ENCODE measurements at places on chromosomes 13 and 19.

- DNase-seq, result no peak
Observed at GRCh38 chr19:38736036-38736412, 8.2 kb downstream of the CAPN12 start.

- DNase-seq, result no peak
Observed at GRCh38 chr19:29673451-29674371, 8.4 kb downstream of the PLEKHF1 start.

DNA sequence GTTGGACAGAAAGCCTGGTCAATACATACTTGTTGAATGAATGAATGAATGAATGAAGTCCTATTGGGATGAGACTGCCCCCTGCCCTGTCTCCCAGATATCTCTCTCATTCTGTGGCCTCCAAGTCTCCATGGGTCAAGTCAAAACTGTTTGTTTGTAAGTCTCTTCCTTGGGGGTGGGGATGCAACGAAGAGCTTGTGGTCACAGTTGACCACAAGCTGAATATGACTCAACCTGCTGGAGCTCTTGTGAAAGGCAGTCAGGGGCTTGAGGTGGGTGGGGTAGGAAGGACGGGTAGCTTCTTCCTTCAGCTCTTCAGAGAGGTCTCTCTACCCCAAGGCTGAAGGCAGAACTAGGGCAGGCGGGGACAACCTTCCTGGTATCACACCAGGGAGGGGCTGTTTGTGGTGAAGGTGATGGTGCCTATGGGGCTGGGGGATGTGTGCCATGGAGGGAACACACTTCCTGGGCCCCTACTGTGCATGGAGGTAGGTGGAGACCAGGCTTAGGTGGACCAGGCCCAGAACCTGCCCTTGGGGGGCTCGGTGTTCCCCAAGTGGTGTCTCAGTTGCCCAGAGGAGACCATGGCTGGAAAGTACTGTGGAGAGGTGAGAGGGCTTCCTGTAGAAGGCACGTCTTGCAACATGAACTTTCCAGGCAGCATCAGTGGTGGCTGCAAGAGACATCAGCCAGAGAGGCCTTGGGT lies 8.0 kb downstream of the MYO1F start:
- no peak for DNase-seq

GRCh38 chr19:16601378-16602052 lies 26.5 kb downstream of the MED26 start:
- DNase-seq, result no peak

DNA sequence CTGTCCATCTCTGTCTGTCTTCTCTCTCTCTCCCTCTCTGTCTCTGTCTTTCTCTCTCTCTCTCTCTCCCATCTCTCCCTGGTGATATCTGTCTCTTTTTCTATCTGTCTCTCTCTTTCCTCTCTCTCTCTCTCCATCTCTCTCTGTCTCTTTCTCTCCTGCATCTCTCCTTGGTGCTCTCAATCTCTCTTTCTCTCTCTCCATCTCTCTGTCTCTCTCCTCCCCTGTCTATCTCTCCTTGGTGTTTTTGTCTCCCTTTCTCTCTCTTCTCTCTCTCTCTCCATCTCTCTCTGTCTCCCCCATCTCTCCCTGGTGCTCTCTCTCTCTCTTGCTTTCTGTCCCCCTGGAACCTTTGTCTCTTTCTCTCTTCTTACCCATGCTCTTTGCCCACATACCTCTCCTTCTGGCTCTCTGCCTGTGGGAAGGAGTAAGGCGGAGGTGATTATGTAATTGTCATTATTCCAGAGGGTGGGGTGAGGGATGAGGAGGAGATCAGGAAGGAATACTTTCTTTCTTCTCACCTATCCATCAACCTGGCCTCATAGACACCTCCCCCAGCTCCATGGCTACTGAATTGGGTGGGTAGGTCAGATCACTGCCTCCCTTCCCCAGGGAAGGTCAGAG lies 30.9 kb upstream of the CYP2B6 start:
- DNase-seq, result no peak

- no peak for DNase-seq
Observed at GRCh38 chr19:29278716-29279115, 65.8 kb upstream of the UQCRFS1 start.

DNA sequence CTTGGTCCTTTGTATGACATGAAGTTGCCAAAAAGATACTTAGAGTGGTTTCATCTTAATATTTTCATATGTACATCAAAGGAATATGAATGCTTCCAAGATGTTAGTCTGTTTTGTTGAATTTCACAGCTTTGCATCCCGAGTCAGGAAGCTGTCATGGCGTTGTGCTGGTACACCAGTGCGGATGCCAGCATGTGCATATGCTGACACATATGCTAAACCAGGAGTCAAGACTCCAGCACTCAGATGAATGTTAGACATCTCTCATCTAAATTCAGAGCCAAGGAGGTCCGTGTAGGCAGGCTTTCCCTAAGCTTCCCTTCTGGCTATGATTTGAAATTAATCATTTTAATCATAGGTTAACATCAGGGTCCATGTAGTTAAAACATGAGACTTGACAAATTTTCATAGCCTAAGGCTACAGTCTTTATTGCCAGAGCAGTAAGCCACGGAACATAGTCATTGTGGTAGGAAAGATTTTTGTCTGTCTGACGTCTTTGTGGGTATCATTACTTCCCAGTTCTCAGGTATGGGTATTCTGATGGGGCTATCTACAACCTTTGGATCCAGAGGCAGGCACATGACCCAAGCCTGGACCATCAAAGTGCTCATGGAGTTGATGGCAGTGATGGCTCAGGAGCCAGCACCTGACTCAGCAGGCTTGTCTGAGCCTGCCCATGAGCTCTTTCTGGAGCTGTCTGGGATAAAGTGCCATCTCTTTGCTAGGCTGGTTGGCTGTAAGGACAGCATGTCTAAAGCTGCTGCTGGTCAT lies 246.1 kb downstream of the KCNRG start:
- no peak for DNase-seq

DNA sequence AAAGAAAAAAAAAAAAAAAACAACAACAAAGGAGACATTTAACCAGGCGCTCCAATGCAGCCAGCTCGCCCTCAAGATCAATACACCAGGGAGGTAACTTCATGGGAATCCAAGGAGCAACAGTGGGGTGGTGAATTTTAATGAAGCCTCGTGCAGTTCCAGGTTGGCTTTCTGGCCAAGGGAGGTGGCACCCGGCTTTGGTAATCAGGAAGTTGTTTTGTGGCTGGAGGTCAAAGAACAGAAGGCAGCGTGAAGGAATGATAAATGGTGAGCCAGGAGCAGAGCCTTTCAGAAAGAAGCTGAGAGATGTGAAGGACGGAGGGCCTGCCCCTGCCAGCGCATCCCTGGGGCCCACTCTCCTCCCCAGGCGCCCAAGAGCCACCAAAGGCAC lies 188.2 kb upstream of the TSC22D1 start:
- DNase-seq, result no peak

DNA sequence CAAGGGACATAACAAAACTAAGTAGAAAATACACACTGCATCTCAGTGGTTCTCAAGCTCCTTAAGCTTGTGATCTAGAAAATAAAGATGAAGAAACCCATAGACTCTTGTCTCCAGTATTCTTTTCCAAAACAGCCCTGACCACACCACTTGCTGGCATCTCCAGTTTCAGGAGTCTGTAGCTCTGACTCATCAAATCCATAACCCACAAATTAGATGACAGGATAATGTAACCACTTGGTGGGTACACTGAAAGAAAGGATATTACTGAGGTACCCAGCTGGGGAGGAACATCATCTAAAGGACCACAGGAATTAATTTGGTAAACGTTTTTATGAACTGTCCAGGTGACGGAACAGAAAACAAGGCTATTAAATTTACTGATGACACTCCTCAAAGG lies 214.7 kb downstream of the VWA8 start:
- DNase-seq, result no peak

GRCh38 chr19:40144947-40145748 lies 46.1 kb upstream of the MAP3K10 start:
- DNase-seq, result no peak

DNA sequence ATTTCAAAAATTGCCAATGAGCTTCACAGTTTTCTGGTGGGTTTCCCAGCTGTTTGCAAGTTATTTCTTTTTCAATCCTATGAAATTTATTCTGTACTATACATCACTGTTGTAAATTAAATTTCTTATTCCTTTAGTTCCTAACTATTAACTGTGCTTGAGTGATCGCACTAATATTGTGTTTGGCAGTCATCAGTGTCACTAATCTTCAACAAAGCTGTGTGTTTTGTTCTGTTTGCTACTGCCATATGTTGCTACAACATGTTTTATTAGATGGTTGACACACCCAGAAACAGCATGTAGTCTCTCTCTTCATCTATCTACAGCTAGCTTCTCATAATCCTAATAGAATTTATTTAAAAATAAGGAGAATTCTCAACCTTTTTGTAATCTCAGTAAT lies 453.6 kb upstream of the PRR20A start:
- DNase-seq, result peak; percentile 50
